Fibroblast of pulmonary artery (primary cell): ENCODE measurements at places on chromosomes 13 and 19.

GRCh38 chr13:31864307-31864706, 125.0 kb downstream of the RXFP2 start:
- DNase-seq, result no peak

DNA sequence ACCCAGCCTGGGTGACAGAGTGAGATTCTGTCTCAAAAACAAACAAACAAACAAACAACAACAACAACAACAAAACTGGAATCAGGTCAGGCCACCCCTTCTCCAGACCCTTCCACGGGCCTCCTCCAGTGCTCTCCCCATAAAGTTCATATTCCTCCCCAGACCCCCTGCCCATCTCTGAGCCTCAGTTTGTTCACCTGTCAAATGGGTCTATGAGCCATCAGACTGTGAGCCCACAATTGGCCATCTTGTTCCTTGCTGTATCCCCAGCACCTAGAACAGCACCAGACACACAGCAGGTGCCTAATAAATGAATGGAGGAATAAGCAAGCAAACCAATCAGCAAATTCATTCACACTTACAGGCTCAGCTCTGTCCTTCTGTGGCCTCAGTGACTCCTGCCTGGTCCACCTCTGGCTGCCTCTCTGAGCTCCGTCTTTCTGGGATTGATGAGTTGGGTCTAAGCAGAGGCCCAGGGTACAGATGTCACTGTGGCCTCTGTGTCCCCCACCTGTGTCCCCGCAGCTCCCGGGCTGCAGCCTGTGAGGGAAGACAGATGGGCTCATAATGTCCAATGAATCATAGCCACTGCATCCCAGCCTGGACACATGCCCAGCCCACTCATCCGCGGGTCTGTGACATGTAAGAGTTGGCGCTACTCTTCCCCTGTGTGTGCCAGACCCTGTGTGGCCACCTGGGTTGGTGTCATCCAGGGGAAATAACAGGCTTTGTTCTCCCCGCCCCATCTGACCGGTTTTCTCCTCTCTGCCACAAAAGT, 19.6 kb upstream of the PTPRS start:
- peak; percentile 9 for DNase-seq

DNA sequence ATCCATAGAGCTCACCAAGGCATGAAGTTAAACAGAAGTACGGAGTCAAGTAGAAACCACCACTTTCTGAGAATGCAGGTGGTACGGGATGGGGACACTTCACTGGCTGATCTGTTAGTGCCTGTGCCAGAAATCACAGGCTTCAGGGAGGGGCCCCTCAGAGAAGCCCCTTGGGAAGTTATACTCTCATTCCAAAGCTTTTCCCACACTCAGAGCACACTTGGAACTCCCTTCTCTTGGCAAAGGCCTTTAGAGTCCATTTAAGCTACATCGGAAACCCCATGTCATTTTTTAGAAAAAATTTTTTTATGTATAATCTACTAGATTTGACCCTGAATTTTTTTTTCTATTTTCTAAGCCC, 80.7 kb upstream of the WASF3 start:
- no peak for DNase-seq

DNA sequence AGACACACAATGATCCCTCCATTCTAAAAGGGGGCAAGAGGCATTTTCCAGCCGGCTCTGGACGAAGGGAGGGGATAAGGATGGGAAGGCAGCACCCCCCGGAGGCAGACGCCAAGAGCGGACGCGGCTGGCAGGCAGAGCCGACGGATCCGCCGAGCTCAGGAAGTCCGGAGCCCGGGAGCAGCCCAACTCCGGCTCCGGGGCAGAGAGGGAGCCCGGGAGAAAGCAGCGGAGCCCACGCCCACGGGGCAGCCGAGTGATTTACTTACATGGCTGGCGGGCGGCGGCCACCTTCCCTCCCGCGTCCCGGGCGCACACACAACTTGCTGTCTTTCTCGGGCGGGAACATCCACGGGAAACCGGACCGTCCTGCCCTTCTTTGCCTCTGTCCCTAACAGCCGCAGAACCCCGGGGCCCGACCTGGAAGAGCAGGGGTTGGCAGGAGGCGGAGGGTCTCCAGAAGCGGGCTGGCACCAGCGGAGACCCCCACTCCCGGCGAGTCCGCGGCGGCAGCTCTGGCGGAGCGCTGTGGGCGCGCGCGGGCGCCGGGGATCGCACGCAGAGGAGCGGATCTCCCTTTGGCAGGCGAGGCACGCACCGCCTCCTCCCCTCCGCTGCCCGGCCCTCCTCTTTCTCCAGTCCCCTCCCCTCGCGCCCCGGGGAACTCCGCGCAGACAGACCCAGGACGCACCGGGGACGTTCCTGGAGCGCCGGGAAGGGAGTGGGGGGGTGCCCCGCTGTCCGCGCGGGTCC, at the start of gene LHFPL6:
LHFPL6 (minus strand) TSS at position 580 of the 753 bp plus-strand sequence.
- peak; percentile 81 for DNase-seq

GRCh38 chr19:33905937-33906577, 109.4 kb downstream of the KCTD15 start:
- no peak for DNase-seq

- peak; percentile 35 for DNase-seq
Measured at GRCh38 chr13:48731957-48732569, 78.3 kb downstream of the CYSLTR2 start.

DNA sequence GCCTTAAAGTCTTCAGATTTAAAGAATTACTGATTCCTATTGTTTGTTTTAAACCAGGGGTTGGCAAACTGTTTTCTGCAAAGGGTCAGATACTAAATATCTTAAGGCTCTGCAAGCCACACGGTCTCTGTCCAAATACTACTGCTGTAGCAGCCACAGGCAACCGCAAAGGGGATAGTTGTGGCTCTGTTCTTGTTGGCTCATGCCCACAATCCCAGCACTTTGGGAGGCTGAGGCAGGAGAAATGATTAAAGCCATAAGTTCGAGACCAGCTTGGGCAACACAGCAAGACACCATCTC, 22.4 kb downstream of the RANBP3 start:
- DNase-seq, result no peak

GRCh38 chr13:67353941-67354340, 123.8 kb upstream of the PCDH9 start:
- peak; percentile 23 for DNase-seq

GRCh38 chr13:44918326-44919103, 70.8 kb downstream of the NUFIP1 start:
- DNase-seq, result peak; percentile 98

DNA sequence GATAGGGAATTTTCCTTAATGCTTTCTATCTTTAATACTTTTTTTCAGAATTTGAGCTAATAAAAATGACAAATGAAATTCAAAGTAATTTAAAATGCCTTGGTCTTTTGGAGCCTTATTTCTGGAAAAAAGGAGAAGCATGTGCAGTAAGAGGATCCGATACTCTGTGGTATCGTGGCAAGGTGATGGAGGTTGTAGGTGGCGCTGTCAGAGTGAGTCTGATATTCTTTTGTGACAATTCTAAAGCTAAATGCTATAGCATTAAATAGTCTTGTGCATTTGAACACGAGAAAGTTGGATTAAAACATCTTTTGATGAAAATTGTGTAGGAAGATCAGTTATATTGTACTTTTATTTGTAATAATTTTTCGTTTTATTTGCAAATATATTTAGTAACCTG, 95.0 kb downstream of the RNF17 start:
- DNase-seq, result no peak

DNA sequence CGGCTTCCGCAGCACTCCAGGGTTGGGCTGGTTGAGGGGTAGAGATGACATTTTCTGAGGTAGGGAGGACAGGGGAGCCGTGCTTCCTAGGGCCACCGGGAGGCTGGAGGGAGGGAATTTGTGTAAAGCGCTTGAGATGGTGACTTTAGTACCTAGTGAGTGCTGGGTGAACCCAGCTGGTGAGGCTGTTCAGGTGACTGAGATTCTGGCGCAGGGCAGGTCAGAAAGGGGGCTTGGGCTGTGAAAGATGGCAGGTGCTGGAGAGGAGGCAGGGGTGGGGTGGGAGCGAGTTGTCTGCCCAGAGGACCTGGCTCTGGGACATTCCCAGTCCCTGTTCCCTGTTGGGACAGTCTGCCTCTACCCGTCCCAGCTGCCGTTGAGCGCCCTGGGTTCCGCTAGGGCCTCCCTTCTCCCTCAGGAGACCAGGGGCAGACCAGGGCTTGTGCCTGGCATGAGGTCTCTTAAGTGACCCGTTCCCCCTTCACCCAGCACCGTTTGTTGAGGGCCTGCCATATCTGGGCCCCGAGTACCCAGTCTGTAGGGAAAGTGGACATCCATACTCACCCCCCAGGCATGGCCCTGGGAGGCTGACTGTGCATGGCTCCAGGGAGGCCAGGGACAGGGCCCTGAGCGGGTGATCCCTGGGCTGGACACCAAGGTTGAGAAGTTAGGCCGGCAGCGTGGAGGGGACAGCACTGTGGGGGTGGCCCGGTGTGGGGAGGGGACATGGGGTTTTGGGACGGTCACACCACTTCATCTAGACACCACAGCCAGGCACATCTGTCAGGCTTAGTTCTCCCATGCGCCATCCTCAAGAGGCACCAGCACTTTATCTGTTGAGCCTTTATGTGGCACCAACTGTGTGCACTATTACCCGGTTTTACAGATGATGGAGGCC, 5.0 kb downstream of the PTOV1 start:
- no peak for DNase-seq

GRCh38 chr19:3056417-3057088, 5.7 kb downstream of the TLE5 start:
- no peak for DNase-seq
